NCI-H460 (cell line): ENCODE measurements at places on chromosomes 16 and 17.

DNA sequence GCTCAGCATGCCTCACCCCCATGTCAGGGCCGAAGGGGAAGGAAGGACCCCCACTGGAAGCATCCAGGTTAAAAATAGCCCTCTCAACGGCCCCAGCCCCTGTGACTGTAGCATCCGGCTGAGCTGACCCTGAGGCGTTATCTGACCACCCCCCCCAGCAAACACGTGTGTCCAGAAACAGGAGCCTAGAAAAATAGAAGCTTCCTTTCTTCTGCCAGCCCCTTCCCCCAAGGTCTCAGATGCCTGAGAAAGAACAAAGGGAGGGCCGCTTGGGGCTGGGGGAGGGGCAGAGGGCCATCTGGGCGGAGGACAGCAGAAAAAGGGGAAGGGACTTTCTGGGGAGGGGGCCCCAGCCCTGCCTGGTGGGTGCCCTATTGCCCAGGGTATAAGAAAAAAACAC lies 55.8 kb downstream of the ACTG1 start:
- no peak for DNase-seq

DNA sequence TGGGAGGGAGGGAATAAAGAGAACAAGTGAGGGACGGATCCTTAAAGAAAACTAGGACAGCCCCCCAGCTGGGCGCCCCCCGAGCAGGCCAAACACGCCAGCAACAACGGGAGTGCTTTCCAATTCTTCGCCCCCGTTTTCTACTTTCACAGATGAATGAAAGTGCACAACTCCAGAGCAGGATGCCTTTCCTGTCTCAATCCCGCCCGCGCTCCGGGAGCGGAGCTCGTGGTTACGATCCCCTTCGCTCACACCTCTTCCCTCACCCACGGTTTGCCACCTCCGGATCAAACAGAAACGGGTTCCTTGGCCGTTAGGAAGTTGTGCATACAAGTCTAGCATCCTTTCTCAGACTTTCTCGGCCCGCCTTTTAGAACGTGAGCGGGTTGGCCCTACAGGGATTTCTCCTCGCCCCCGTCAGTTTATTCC lies 680 bp downstream of the SKA2 start:
- DNase-seq, result no peak

GRCh38 chr17:17719199-17719940 lies 38.1 kb downstream of the RAI1 start:
- no peak for DNase-seq

DNA sequence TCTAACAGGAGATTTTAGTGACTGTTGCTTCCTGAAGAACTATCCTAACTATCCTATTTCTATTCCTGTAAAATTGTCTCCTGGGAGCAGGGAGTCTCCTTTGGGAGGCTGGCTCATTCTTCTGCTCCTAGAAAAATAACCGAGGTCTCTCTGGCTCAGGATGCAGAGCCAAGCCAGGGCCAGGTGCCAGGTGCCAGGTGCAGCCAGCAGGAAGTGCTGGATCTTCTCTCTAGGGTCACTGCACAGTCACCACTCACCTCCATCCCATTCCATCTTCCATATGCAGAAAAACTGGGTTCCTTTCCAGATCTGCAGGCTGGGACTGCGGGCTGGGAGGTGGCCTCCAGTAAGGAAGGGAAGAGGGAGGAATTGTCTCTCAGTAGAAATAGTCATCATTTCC lies 3.8 kb upstream of the TMC7 start:
- DNase-seq, result no peak

DNA sequence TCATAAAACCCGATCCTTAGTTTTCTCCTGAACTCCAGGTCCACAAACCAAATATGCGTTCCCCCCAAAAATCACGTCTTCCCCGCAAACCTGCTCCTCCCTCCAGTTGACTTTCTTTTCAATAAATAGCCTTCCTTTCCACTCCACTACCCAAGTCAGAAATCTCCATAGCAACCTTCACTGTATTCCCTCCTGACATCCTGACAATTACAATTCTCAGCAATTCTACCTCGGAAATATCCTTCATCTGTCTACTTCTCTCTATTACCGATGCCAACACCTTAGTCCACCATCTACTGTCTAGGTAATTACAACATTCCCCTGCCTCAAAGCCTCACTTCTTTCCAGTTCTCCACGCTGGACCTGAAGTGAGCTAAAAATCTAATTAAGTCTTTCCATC lies 50.7 kb downstream of the SMURF2 start:
- no peak for DNase-seq

DNA sequence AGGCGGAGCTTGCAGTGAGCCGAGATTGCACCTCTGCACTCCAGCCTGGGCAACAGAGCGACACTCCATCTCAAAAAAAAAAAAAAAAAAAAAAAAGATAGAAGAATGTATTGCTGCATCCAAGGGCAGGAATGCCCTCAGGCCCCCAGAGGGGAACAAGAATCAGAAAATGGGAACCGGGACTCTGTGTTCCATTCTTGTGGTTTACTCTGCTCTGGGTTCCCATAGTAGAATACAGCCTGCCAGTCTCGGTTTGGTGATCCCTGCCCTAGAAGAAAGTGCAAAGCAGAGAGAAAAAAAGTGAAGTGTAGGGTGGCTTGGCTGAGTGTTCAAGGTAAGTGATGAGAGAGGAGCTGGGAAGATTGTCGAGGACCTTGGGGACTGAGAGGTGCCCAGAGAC lies 27.4 kb upstream of the KDM6B start:
- DNase-seq, result no peak

DNA sequence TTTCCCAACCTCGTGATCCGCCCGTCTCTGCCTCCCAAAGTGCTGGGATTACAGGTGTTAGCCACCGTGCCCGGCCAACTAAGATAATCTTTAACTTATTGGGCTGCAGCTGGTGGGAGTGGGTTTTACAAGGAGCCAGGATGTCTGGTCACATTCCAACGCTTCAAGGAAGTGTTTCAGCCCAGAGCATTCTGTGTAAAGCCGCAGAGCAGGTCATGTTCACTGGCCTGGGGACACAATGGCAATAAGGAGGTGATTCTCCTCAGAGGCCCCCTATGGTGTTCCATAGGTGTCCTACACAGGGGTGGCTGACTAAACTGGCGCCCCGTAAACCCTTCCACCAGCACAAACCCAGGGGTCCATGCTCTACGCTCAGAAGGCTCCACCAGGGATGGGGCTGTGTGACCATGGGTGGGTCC lies 1.2 kb downstream of the QPRT start:
- no peak for DNase-seq

DNA sequence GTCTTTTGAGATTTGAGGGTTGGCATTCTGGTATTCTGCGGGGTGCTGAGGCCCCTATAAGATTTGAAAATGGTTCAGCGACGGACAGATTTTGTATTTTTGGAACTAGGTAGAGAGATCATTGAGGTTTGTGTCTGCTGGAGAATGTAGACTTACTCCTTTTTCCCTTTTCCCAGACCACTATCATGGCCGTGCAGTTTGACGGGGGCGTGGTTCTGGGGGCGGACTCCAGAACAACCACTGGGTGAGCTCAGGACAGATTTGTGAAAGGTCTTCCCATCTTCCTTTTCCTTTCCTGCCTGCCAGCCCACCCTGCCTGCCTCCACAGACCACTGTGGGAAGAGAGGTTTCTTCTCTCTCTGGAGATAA lies 572 bp downstream of the PSMB6 start:
- DNase-seq, result no peak

- DNase-seq, result no peak
Observed at GRCh38 chr17:77475016-77475976, 334.5 kb downstream of the SEC14L1 start.

DNA sequence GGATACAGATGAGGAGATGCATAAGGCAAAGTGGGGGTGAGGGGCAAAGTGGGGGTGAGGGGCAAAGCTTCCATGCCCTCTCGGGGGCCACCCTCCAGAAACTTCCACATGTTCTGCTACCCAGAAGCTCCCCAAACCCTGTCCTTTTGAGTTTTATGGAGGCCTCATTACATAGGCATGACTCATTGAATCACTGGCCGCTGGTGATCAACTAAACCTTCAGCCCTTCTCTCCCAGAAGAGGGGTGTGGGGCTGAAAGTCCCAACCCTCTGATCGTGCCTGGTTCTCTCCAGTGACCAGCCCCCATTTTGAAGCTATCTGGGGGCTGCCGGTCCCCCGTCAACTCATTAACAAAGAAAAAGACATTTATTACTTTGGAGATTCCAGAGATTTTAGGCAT lies 27.5 kb downstream of the ITGAE start:
- DNase-seq, result no peak

DNA sequence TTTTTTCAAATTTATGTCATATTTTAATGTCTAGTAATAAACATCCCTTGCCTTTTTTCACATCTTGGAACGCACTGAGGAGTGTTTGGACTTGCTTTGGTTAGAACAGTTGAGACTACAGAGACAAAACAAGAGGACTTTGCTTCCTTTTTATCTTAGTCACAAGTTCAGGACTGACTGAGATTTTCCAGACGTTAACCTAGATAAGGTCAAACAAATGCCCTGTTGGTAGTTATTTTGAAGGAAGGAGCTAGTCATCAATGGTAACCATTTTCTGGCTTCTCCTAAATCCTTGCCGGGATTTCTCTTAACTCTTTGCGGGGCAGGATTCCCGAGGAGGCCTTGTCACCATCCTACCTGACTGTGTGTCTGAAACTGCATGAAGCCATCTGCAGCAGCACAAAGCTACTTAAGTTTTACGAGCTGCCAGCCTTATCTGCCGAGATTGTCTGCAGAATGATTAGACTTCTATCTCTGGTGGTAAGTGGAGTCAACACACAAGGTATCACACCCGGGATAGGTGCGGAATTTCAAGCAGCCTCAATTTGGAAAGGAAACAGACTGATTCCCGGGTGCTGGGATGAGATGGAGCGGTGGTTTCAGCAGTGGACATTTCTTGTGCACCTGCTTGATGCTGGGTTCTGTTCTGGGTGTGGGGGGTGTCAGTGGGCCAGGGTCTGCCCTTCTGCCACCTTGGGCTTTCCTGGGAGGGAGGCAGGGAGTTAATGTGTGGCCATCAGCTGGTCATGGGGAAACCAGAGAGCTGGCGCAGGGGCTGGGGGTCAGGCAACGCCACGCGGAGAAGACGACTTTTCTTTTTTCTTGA lies 48.3 kb downstream of the RNF213 start:
- no peak for DNase-seq

DNA sequence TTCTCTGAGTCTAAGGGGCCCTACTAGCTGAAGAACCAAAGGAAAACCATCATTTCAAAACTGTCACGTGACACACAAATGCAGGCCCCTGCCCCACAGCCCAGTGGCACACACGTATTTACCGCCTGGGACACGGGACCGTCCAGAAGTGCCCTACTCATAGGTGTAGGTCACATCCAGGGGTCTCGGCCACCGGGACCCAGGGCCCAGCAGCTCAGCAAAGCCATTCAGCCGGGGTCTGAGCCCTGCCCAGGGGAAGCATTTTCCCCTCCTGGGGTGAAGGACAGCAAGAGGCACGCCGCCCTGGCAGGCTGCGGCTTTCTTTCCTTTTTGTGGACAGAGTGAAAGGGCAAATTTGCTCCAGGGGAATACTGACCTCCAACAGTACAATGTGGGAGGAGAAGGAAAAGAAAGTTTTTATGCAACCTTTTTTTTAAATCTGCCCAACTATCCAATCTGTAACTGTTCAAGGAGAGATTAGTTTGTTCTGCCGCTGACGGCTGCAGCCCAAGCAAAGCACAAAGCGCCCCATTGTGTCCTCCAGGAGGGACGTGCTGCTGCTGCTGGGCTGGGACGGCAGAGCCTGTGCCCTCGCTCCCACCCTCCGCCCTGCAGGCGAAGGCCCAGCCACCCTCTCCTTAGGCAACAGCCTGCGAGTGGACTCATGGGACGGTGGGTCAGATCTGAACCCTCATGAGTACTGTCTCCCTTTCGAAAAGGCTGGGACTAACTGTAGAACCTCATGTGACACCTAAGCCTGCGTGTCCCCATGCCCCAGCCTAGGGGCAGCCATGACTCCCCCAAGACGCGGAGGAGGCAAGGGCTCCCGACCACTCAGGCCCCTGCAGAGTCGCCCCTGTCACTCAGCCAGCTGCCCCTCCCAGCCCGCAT lies 21.3 kb downstream of the SLC7A5 start:
- DNase-seq, result no peak

- no peak for DNase-seq
Observed at GRCh38 chr17:83186751-83187421, 107.5 kb downstream of the METRNL start.

- peak; percentile 79 for DNase-seq
Observed at GRCh38 chr16:3182608-3183444, 5.2 kb upstream of the OR1F1 start.

DNA sequence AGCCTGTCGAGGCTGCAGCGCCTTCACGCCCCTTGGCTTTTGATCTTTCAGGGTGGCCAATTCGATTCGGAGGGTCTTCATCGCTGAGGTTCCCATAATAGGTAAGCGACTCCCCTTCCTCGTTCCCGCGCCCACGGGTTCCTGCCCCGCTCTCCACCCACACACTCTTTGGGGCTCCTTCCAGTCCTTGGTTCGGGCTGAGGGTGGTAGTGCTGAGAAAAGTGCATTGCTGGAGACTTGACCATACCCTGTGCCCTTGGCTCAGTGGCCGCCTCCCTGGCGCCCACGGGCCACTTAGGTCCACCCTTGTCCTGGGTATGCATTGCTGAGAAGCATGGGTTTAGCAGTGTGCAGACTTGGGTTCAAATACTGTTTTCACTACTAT lies 491 bp downstream of the POLR2C start:
- no peak for DNase-seq

- DNase-seq, result no peak
Observed at GRCh38 chr17:15894258-15894657, 50.7 kb upstream of the ADORA2B start.

- DNase-seq, result no peak
Observed at GRCh38 chr17:67289181-67289876, 44.3 kb upstream of the HELZ start.

GRCh38 chr16:84103678-84104077 lies 13.1 kb downstream of the MBTPS1 start:
- no peak for DNase-seq

DNA sequence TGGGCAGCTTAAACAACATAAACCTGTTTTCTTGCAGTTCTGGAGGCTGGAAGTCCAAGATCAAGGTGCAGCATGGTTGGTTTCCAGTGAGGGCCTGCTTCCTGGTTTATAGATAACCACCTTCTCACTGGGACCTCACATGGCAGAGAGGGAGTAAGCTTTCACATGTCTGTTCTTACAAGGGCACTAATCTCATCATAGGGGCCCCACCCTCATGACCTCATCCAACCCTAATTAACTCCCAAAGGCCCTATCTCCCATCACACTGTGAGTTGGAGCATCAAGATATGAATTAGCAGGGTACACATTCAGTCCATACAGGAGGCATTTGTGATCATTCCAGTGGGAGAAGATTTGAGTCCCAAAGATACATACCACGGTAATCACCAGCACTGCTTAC lies 50.5 kb upstream of the GRIN2A start:
- DNase-seq, result no peak
